ENCODE measurements at places on chromosomes 12 and 14.

- no peak for DNase-seq
Observed at GRCh38 chr12:107895966-107896365, 121.5 kb downstream of the ASCL4 start.

DNA sequence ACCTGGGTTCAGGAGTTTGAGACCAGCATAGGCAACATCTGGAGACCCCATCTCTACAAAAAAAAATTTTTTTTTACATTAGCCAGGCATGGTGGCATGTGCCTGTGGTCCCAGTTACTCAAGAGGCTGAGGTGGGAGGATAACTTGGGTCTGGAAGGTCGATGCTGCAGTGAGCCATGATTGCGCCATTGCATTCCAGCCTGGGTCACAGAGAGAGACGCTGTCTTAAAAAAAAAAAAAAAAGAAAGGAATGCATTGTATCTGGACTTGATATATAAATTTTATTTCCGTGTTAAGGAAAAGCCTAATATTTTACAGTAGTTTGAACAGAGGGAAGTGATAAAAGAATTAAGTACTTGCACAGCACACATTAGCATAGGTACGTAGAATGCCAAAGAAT is 97.2 kb downstream of the ZC3H14 start:
- no peak for DNase-seq

GRCh38 chr14:59897757-59898383 is 22.1 kb upstream of the LRRC9 start:
- peak; percentile 79 for DNase-seq

GRCh38 chr14:105889666-105890473 is 363.5 kb downstream of the TMEM121 start:
- DNase-seq: no peak

GRCh38 chr14:100982762-100983161 is 79.2 kb upstream of the RTL1 start:
- DNase-seq: no peak

DNA sequence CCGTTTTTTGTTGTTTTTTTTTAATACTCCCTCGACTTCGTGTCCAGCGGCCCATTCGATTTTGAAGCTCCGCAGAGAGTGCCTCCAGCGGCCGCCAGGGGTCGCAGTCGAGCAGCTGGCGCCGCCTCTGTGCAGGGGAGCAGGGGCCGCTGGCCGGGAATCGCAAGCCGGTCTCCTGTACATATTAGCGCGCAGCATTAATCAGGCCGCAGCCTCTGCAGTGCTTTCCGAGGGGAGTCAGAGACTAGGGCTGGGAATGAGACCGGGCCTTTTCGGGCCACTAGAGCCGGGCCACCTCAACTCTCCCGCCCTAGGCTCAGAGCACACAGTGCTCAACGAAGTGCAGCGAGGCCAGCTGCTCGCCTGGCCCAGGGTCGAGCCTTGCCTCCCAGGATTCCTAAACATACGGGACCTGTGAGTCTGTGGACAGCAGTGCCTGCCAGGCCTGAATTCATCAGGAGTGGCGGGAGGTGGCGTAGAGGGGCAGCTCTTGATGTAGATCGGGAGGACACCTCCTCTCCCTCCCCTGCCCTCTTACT is 81.8 kb downstream of the EMP1 start:
- DNase-seq: peak; percentile 45

DNA sequence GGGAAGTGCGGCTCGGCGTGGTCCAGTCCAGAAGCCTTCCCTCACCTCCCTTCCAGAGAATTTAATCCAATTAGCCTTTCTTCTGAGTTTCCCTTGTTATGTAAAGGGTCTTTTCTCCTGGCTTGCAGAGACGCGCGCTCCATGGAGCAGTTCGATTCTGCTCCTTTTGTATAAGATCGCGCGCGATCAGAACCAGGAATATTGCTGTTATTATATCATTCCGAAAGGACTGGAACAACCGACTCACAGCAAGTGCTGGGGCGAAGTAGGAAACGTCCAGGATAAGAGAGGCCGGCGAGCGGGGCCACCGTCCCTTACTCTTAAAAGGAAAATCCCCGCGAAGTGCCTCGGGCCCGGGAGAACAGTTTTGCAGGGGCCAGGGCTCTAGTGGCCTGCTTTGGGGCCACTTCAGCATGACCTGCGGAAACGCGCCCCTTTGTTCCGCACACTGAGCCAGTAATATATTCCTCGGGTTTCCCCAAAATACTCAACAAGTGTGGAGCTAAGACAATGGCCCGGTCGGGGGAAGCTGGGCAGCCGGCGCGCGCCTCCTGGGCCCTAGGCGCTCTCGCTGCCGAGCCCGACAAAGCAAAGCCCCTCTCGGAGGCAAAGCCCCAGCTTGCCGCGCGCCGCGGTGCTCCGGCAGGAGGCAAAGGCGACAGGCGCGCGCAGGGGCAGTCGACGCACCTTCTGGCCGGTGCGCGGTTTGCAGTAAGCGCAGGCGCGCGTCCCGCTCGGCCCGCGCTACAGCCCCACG is 2.9 kb downstream of the RFX4 start:
- no peak for DNase-seq

DNA sequence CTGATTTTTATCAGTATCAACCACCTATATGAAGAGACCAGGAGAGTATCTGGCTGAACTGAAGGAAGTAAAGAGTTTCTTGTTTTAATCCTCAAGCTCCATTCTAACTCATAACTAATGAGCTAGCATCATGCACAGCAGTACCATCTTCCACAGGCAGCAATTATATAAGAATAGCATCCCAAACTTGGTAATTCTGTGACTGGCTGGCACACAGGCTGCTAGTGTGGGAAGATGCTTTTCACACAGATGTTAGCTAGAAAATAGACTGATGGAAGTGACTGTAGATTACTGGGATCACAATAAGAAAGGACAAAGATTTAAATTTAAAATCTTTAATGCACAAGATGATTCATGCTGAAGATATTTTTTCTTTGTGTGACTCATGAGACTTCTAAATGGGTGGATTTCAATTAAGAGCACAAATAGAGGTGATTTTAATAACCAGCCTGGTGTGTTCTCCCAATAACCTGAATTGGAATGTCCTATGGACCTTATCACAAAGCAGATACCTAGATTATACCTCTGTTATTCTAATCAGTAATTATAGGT is 417.7 kb upstream of the ATXN7L3B start:
- no peak for DNase-seq

DNA sequence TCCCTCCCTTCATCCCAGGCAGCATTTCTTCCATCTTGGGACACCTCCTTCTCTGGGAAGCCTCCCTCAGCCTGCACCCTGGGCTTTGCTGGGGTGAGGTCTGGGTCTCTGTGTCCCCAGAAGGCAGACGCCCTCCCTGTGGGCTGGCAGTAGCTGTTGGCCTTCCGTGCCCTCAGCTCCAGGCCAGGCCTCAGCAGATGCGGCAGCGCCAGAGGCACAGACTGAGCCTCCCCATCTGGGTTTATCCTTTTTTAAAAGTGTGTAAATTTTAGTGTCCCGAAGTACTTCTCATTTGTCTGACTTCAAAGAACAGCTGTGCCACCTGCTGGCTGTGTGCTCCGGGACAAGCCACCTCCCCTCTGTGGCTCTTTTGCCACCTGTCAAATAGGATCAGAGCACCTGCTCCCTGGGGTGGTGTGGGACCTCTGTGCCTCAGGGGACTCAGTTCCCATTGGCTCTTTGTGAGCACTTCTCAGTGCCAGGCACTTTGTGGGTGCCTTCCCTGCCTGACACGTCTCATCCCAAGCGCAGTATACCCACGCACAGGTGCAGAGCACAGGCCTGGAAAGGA is 11.1 kb downstream of the EXOC3L4 start:
- DNase-seq: peak; percentile 93

DNA sequence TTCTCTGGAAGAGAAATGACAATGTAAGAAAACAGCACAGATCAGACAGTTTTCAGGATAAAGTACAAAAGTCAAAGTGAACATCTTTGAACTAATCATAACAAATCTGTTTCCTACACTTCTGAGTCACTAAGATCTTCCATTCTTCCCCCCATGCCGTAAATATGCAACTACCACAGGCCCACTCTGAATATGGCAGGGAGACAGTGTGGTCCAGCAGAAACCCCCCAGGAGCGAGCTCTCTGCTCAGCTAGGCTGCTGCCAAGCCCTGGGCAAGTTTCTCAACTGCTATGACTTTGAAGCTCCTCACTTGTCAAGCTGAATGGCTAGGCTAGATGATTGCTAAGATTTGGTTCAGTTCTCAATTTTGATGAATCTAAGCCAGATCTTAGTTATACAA is 148.1 kb downstream of the EFCAB11 start:
- DNase-seq: no peak

DNA sequence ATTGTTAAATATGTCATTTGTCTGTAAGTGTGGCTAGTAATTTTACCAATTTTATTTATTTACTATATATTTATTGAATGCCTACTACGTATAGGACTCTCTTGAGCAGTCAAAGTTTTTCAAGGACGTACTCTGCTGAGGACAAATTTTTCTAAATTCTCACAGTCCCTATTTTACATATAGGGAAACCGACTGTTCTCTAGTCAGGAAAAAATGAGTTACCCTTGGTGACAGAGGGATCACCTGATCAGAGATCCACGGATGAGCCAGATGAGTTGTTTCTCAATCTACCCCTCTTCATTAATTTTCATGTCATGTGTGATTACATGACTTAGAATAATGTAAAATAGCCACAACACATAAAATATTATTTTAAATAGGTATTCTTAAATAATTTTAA is 96.2 kb upstream of the SLC38A2 start:
- no peak for DNase-seq

GRCh38 chr14:105281371-105282097 is 19.3 kb downstream of the BRF1 start:
- DNase-seq: no peak

Data from NCI-H2107 (cell line).